NCI-H1436 (cell line): ENCODE measurements at places on chromosomes 6 and 20.

DNA sequence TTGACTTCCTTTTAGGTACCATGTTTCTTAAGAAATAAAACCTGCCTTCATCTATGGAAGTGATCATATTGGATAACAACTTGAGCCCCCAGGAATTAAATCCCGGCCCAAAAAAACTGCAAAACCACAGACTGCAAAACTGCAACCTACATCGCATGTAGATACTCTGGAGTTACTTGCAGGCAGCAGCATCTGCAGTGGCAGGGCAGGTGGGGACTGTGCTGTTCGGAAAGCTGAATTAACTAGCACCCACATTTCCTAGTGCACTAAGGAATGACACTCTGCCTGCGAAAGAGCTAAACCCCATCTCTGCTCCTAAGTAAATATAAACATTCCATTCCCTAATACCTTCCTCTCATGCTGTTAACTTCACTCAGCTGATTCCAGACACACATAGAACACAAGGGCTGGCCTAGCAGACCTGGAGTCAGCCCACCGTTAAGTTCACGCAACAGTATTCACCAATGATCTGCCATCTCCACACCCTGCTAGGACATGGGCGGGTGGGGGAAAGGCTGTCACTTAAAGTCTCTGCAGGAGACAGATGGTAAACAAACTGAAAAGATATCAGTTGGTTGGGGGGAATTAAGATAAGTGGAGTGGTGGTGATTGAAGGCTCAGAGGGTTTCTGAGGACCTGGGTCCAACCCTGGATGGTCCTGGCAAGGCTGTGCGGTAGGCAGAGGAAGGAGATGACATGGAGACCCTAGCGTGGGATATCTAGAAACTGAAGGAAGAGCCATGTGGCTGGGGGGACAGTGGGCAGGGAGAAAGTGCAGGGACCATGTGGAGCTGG lies 128.4 kb downstream of the SYCP2 start:
- DNase-seq = no peak

DNA sequence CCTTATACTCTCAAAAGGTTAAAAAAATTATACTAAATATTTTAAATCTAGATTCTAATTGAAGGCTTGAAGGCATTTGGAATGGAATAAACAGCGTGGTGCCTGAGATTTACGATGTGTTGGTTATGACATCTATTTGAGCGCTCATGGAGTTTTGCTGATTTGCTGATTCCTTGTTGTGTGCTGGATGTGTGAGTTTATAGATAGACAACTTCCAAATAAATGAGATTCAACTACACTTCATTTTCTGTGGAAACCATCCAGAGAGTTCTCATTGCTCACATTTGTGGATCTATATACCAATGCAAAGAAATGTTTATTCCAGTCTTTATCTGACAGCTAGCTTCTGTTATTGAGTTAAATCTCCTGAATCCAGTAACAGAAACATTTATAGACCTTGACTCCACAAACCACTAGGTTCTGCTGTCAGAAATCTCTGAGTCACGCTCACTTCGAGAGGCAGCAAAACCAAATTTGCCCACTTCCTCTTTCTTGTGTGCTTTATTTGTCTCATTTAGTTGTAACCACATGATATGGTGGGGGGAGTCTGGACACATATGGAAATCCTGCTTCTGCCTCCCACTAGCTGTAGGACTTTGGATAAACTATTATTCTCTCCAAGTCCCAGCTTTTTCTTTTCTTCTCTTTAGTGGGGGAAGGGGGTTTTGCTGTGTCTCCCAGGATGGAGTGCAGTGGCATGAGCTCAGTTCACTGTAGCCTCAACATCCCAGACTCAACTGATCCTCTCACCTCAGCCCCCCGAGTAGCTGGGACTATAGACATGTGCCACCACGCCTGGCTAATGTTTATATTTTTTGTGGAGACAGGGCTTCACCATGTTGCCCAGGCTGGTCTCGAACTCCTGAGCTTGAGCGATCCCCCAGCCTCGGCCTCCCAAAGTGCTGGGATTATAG lies 54.5 kb downstream of the IPCEF1 start:
- no peak for DNase-seq

- DNase-seq = no peak
These were observed 22.4 kb upstream of the BPIFA2 start for GRCh38 chr20:33145521-33145920.

GRCh38 chr6:45424451-45424861 lies 46.7 kb upstream of the SUPT3H start:
- no peak for DNase-seq

- DNase-seq = no peak
These were observed at the start of gene SCGN for GRCh38 chr6:25652007-25652515. Gene SCGN (plus strand): TSS chr6:25652215. CDS start chr6:25652404, 189 bp downstream.
